Transverse colon (tissue), 4 donors: ENCODE measurements at places on chromosomes 16 and 17.

- no peak for DNase-seq
Observed at GRCh38 chr17:37160944-37161343, 212.2 kb downstream of the AATF start.

DNA sequence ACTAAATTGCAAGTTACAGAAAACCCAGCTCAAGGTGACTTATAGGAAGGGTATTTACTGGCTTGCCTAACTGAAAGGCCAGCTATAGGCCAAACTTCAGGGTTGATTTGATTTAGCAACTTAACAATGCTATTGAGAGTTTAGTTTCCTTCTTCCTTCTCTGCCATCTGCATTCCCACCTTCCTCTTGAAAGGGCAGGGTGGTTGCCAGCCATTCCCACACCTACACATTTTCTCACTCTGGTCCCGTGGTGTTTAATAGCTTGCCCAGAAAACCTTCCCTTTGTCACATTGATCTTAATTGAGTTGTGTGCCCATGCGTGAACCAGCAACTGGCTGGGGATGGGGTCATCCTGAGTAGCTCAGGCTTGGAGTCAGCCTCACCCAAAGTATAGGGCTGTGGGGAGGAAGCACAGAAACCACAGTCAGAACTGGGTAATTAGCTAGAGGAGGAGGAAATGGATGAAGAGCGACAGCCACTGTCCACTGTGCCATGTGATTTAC is 194.7 kb downstream of the SPECC1 start:
- DNase-seq, result no peak

GRCh38 chr16:17173281-17173680 is 297.5 kb downstream of the XYLT1 start:
- peak; percentile 42 for DNase-seq

- DNase-seq, result no peak
Observed at GRCh38 chr16:51849715-51850114, 697.2 kb downstream of the TOX3 start.

GRCh38 chr17:60139438-60140285 is 10.1 kb upstream of the CA4 start:
- DNase-seq, result peak; percentile 75

DNA sequence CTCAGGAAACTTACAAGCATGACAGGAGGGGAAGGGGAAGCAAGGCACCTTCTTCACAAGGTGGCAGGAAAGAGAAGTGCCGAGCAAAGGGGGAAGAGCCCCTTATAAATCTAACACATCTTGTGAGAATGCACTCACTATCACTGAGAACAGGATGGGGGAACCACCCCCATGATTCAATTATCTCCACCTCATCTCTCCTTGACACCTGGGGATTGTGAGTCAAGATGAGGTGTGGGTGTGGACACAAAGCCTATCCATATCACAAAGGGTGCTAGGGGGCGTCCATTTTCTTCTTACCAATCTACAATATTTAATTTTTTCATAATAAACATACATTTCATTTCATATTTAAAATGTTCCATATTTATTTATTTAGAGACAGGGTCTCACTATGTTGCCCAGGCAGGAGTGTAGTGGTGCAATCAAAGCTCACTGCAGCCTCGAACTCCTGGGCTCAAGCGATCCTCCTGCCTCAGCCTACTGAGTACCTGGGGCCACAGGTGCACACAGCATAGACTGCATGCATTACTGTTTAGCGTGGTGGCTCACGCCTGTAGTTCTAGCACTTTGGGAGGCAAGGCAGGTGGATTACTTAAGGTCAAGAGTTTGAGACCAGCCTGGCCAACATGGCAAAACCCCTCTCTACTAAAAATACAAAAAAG is 26.5 kb upstream of the FAAP100 start:
- no peak for DNase-seq

DNA sequence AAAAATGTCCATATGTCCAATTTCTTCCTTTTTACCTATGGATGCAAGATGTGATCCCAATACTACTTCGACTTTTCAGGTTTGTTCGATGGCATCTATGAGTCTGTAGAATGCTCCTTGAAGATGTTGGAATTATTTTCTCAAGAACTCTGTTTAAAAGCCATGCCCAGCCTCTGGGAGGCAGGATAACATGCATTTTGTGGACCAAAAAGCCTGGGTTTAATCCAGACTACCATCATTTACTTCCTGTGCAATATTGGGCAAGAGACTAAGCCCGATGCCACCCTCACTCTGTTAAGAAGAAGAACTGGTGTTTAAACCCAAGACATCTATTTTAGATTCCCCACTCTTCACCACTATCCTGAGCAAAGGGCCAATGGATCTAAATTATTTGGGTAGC is 42.8 kb upstream of the SALL1 start:
- DNase-seq, result no peak

DNA sequence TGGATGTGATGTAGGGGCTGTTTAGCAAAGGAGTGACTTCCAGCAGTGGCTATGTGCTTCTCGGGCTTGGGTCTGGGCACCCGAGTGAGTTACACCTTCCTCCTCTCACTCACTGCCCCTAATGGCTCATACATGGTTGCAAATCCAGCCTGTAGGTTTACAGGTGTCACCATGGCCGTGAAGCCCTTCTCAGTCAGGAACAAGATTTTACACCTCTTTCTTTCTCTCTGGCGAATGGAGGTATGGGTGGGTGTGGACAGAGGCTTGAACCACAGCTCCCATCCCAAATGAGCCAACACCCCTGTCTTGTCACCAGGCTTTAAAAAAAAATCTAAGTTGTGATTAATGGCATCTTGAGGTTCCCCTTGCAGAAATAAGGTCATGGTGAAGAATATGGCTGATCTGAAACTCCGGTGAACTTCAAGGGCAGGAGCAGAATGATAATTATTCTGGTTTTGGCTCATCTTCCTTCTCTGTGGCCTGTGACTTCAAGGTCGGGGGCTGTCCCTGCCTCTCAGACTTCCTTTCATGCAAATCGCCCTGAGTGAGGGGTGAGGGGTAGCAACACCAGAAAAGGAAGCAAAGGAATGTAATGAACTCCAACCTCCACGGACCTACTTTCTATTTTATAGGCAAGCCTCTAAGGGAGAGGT is 331.2 kb downstream of the MAF start:
- no peak for DNase-seq

DNA sequence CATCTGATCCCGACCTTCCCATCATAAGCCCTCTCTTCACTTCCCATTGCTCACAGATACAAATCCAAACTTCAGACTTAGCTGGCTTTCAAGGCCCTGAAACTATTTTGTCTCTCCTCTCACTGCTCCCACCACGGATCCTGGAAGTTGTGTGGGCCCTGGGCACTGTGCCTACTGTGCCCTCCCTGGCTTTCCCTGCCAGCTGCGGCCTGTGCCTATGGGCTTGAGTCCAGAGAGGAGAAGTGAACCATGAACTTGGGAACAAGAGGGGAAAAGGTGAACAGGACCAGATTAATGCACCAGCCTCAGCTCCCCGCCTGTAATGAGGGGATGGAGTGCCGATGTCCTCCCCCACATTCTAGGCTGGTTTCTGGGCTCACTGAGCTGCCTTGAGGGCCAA is 18.9 kb upstream of the KCNJ12 start:
- no peak for DNase-seq

- DNase-seq, result no peak
Observed at GRCh38 chr17:4297351-4297750, 33.6 kb upstream of the ANKFY1 start.

GRCh38 chr16:27291106-27291505 is 22.5 kb upstream of the NSMCE1 start:
- DNase-seq, result no peak
